ENCODE measurements at places on chromosomes 13 and 19.

- DNase-seq = no peak
Measured at GRCh38 chr13:41307884-41308640, 3.0 kb upstream of the NAA16 start.

- no peak for DNase-seq
Measured at GRCh38 chr19:55389386-55390317, 3.9 kb downstream of the RPL28 start.

DNA sequence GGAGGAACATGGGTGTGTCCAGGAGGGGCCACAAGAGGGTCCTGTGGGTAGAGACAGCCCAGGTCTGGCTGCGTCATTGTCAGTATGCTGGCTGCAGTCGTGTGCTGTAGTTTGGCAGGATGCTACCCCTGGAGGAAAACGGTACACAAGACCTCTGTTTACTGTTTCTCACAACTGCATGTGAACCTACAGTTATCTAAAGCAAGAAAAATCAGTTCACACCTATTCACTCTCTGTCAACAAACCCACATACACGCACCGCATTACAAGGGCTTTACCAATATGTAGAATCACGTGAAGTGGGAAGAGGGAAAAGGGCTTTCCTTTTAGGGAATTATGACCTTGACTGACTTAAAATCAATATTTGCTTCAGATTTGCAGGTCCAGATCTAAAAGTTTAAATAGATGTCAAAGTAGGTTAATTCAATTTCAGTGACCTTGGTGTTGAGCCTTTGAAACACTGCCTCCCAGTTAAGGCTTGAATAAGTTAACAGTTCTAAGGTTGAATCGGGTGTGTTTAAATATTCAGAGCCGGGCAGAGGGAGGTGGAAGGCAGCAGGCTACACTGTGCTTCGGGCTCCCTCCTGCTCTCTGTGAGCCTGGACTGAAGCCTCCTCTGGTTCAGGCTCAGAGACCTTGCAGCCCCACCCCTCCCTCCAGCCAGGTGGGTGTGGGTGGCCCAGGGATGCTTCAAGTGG, 17.2 kb upstream of the MCF2L start:
- no peak for DNase-seq

GRCh38 chr13:113302986-113303385, 5.9 kb downstream of the LAMP1 start:
- DNase-seq = no peak

DNA sequence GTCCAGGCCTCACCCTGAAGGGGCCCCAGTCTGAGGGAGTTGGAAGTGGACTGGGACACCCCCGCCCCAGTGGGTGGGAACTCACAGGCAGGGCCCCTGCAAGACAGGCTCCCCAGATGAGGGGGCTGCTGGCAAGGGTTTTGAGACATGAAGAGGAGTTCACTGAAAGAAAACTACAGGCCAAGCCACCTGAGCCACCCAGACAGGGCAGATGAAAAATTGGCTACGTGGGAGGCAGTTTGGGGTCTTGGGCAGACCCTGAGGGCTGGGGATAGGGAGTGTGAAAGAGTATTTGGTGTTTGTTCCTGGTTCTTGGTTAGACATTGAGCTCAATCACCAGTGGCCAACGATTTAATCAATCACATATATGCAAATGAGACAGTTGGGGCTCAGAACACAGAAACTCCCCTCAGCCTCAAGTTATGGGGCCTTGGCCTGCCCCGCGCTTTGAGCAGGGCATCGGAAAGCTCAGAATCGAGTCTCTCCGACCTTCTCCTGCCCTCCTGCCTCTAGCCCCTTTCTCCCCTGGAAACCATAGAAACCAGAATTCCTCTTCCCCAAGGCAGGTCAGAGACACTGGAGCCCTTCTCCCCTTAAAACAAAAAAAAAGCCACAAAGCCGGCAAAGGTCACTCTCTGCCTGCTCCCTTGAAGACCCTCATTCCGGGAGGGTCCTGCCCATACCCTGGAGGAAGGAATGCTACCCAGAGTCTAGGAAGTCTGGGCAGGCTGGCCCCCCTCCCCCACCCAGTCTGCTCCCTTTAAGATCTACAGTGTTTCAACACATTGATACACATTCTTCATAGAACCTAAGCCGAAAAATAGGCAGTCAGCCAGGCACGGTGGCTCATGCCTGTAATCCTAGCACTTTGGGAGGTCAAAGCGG, 1.3 kb upstream of the ISYNA1 start:
- DNase-seq = peak; percentile 66

DNA sequence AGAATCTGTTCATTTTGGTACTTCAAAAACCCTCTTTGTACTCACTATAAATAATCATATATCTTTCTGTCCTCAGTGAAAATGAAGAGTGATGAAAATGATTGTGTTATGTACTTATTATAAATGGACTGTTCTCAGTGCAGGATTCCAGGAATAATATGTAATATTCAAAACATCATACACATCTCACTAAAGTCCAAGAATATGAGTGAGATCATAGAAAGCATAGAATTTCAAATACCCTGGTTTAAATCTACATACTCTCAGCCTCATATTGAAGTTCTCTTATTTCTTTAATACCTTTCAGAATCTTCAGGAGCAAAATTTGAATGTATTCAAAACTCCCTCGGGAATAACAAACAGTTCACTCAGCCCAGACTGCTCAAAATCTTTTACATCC, 868.0 kb downstream of the SLITRK6 start:
- no peak for DNase-seq

- no peak for DNase-seq
Measured at GRCh38 chr19:36665832-36666231, 805 bp downstream of the ZNF461 start.

DNA sequence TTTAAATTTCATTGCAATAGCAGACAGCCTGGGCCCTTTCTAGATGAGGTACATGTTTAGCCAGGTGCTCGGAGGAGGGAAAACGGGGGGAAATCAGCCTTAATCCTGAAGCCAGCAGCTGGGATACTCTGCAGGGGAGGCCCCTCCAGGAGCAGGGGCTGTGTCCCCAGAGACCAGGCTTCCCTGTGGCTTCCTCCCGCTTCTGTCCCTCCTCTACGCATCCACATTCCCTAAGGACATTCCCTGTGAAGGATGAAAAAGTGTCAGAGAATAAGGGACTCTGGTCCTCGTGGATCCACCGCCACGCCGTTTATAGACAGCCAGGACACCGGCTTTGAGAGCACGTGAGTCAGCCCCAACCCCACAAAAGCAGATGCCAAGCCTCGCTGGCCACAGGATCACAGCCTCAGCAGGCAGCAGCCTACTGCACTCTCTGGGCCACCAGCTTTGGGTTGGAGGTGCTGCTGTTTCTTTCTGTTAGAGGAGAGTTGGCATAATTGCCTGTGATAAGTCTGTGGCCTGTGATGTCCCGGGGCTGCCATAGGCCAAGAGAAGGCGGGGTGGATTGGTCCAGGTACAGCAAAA, 36.7 kb upstream of the RANBP3 start:
- DNase-seq = no peak

- no peak for DNase-seq
Measured at GRCh38 chr13:98575009-98575903, 1.7 kb downstream of the STK24 start.

DNA sequence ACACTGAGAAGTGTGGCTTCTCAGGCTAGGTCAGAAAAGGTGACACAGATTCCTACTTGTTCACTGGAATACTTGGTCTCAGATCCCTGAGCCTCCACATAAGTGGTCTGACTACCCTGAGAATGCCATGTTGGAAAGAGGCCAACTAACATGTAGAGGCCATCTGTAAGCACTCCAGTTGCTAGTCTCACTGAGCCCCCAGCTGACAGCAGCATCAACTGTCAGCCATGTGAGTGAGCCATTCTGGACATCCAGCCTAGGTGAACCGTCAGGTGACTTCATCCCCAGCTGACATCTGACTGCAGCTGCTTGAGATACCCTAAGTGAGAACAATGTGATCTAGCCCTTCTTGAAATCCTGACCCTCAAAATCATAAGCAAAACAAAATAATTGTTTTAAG, 18.1 kb upstream of the ARL11 start:
- no peak for DNase-seq

Data from HCEC 1CT (cell line).